RKO (cell line): ENCODE measurements at places on chromosomes 2 and 18.

DNA sequence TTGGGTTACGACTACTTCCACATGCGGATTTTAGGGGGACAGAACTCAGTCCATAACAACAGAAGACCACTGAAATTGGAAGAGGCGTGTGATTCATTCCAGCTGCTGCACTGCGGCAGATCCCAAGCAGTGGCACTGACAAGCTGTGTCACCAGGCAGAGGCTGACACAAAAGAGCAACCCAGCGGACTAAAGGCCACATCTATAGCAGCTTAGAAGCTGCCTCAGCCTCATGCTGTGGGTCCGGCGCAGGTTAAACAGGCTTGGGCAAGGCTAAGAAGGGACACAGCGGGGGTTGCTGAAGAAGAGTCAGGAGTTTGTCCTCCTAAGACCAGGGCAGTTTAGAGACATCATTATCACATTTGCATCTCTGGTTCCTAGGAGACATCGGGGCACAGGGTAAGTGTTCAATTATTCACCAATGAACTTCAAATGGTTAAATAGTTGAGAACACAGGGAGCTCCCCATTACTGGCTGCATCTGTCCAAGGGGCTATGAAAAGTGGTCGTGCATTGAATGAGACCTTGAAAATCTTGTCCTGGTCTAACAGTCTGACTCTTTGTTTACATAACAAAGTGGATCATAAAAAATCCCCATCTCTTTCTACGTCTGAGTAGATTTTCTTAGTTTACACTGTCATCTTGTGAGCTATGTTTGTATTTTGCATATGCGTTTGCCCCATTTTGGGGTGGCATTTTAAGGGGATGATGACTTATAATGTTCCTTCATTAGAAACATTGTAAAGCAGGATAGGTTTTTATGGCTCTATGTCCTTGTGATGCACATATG, 162.3 kb upstream of the TRIB2 start:
- DNase-seq = no peak

DNA sequence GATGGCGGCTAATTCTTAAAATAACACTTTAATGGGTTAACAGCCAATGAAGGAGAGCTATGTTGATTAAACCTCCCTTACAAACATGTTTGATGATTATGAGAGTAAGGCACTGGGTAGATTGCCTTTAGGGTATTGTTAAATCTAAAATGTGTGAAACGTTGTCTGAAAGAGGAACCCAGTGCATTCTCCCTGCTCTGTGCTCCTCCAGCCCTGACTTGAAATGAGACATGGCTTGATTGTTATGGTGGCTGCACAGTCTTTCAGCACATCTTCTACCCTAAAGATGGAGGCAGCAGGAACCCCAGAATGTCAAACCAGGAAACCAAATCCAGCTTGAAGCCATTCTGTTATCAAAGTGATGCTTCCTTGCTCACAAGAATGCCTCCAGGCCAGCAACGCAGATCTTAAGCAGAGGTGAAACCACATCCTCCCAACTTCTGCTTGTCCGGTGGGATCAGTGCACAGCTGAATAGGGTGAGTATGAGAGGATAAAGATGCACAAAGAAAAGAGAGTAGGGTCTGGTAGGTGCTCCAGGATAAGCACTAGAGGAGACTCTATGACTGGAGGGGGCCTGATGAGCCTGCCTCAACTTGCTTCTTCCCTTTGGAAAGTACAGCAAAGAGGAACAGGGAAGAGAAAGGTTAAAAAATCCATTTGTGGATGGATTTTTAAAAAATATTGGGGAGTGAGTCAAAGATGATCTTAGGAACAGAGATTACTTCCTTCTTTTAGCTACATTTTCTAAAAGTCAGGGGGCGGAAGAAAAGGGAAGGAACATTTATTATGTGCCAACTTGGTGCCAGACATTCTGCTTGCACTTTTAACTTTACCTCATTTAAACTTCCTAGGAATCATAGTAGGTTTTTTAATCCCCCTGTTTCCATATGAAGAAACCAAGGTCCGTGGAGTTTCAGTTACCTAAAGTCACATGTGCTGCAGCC, 523.0 kb downstream of the TXNL1 start:
- no peak for DNase-seq

GRCh38 chr2:63040586-63040985, 10.0 kb upstream of the OTX1 start:
- DNase-seq = no peak

DNA sequence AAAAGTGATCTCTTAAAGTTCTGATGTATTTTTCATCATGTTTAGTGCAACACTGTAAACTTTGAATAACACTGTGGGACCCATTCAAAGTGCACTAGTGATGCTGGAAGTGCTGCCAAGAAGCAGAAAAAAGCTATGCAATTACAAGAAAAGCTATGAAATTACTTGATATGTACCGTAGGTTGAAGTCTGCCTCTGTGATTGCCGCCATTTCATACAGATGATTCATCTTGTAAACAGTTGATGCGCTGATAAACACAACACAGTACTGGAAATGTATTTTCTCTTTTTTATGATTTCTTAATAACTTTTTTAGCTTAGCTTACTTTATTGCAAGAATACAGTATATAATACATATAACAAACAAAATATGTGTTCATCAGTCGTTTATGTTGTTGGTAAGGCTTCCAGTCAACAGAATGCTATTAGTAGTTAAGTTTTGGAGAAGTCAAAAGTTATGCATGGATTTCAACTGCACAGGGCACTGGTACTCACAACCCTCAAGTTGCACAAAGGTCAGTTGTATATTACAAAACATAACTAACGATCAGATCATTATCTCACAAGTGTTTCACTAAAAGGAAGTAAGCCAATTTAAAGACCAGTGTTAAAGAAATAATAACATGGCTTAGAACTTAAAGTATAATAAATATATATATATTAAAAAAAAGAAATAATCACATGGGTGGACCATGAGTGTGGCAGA, 82.0 kb downstream of the SGPP2 start:
- DNase-seq = no peak

- no peak for DNase-seq
Observed at GRCh38 chr2:96404446-96405373, 69.1 kb downstream of the NCAPH start.

- no peak for DNase-seq
Observed at GRCh38 chr2:38650717-38651116, 15.2 kb upstream of the GALM start.

- DNase-seq = peak; percentile 9
Observed at GRCh38 chr18:57780706-57781347, 22.3 kb downstream of the ATP8B1 start.

GRCh38 chr2:198077477-198077876, 273.1 kb downstream of the PLCL1 start:
- no peak for DNase-seq

- no peak for DNase-seq
Observed at GRCh38 chr2:202038471-202039277, 5.0 kb downstream of the FZD7 start.

- DNase-seq = no peak
Observed at GRCh38 chr2:96952976-96953610, 33.3 kb downstream of the FAM178B start.

DNA sequence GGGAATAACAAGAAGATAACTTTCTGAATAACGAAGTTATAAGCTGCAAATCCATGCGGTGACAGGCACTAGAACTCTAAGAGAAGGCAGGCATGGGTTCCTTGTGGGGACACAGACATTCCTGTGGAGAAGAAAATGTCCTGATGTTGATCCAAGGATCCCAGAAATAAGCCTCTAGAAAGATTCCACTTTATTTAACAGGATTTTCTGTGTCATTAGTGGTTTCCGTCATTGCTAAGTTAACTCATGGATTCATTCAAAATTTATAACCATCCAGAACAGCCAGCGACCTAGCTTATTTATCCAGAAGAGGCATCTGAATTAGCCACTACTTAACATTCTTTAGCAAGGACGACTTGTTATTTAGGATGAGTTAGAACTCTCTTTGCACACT, 10.0 kb upstream of the CD302 start:
- DNase-seq = no peak

- no peak for DNase-seq
Observed at GRCh38 chr2:157164891-157165290, 92.6 kb upstream of the GALNT5 start.

DNA sequence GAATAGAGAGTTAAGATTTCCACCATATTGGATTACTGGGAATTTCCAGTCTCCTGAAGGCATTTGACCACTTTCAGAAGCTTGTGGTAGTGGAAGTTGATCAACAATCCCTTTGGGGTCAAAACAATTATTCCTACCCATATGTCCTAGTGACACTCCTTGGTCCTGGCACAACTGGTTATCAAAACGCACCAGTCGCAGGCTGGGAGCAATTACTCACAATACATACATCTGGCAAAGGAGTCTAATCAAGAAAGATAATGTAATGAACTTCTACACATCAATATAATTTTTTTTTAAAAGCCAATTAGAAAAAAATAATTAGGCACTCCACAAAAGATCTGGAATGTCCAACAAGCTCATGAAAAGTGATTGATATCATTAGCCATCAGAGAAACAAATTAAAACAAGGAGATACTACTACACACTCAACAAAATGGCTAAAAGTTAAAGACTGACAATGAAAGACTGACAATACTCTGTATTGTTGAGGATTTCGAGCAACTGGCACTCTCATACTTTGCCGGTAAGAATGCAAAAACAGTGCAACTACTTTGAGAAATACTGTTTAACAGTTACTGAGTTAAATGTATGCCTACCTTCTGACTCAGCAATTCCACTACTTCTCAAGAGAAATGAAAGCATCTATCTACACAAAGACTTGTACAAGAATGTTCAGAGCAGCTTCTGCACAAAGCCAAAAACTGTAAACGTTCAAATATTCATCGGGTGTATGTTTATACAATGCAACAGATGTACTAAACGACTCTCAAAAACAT, 2.0 kb downstream of the INO80C start:
- no peak for DNase-seq

DNA sequence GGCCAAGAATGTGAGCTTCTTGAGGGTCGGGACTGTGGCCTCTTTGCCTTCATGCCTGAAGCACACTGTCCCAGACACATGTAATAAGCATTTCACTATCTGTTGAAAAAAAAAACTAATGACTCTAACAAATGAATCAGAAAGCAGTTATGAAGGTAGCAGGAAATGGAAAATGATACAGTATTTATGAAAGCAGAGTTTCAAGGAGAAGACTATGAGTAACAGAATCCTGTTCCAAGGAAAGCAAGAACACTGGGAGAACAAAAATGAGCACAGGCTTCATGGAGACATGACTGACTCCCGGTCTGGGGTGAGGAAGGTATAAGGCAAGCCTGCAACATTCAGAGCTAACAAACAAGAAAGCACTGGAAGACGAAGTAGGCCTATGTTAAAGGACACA, 190.8 kb downstream of the RNF152 start:
- DNase-seq = no peak

DNA sequence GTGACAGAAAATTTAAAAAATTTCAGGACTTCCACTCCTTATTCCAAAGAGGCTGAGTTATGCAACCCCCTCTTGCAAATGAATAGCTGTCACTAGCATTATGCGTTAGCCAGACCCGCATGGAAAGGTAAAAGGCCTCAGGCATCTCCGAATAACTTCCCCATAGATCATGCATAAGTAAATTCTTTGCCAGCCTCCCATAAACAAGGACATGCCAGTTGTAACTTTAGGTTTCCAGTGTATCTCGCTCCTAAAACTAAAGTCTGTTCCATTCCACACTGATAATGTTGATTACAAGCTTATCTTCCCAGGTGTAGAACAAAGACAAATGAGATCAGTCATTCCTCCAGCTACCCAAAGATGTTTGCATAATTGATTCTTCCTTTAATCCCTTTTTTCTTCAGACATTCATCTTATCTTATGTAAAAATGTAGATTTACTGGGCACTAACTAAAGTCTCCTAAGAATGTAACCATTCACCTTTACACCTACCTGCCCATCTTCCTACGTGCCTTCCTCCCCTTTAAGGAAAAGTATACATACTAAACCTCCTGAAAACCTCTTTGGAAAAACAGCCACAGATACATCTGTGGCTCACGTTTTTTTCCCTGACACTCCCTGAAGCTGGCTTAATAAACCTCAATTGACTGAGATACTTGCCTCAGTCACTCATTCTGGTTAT, 13.6 kb upstream of the NFU1 start:
- DNase-seq = no peak

DNA sequence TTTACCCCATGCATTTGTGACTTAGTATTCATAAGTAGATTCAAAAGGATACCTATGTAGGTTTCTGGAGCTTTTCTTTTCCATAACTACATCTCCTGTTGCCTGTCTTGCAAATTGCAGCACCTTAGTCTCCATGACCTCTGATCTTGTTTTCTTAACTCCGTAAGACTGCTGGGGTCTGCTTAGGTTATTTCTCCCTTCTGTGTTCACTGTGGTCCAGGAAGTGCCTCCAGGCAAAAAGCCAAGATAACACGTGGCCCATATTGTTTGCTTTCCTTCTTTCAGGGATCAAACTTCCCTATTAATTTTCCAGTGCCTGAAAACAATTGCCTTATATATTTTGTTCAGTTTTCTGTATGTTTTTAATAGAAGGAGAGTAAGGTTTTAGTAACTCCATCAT, 86.4 kb downstream of the GCA start:
- no peak for DNase-seq

DNA sequence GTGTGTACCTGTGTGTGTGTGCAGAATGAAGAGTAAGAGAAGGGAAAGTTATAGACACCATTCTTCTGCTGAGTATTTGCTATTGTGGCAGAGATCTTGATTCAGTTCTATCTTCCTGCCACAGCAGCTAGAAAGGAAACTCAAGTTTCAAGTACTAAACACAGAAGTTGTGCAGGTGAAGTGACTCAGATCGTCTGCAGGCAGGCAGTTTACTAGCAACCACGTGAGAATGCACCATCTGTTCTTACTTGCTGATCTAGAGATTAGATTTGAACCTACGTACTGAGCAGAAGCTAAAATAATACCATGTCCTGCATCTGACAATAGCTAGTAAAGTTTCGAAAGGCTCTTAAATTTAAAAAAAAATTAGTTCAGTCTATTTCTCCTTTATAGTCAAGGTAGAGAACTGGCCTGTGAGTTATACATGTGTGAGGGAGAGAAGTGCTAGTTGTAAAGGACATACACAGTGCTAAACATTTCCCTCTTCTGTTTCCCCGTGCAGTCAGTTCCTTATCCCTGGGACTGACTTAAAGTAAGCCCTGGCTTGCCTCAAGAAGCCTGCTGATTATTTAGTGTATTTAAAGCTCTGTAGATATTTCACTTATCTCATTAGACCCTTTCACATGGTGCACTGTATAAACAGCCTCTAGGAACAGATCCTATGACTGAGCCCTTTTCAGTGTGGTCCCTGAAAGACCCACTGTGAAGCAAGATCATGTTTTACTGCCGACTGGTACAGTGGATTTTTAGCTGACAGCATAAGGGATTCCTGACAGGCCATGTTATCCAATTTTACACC, 45.0 kb downstream of the SLC38A11 start:
- DNase-seq = no peak
